ENCODE measurements at places on chromosomes 2 and 18. TPM values are rescaled to one million over a fixed set of nuclear protein-coding genes. Genes with fewer than 3 reads are reported as not detected.

- no peaks in the 10 kb centered on the region for H3K27me3 ChIP-seq
- no peaks in the 10 kb centered on the region for H3K4me1 ChIP-seq
- DNase-seq: no peak
- no peak overlapping the region for H3K4me3 ChIP-seq
- H3K27ac ChIP-seq: no peak overlapping the region
- no peaks in the 10 kb centered on the region for H3K36me3 ChIP-seq
These were observed 30.7 kb downstream of the STON1 start for GRCh38 chr2:48560546-48561209.

DNA sequence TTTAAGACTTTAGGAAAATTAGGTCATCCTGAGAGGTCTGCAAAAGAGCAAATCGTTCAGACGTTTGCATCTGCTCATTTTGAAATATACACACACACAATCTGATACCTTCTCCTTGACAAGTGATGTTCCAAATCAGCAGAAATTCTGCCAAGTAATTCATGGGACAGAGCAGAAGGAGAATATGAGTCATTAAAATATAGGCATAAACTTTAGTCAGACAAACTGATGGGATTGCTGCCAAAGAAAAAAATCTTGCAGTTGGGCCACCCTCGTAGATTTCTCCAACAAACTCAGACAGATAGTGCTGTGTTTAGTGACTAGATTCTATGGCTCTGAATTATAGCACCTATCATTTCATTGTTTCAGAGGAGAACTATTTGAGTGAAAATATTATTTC lies 336.3 kb downstream of the NYAP2 start:
- DNase-seq: peak; percentile 38
- H3K27me3 ChIP-seq: no peaks in the 10 kb centered on the region
- H3K36me3 ChIP-seq: no peaks in the 10 kb centered on the region
- no peak overlapping the region for H3K4me3 ChIP-seq
- no peak overlapping the region for H3K27ac ChIP-seq

- no peaks in the 10 kb centered on the region for H3K36me3 ChIP-seq
- no peak overlapping the region for H3K27ac ChIP-seq
- DNase-seq: peak; percentile 27
- H3K27me3 ChIP-seq: no peaks in the 10 kb centered on the region
- no peak overlapping the region for H3K4me3 ChIP-seq
These were observed 61.5 kb downstream of the EFR3B start for GRCh38 chr2:25103287-25103871.

- no peaks in the 10 kb centered on the region for H3K27me3 ChIP-seq
- H3K4me1 ChIP-seq: no peaks in the 10 kb centered on the region
- H3K36me3 ChIP-seq: no peaks in the 10 kb centered on the region
- DNase-seq: no peak
- H3K27ac ChIP-seq: no peak overlapping the region
- H3K4me3 ChIP-seq: no peak overlapping the region
These were observed 14.8 kb upstream of the BCL2L11 start for GRCh38 chr2:111105926-111106325.

Gene CRYGB
- polyA plus RNA-seq: not detected

Measured in hepatocyte (in vitro differentiated cells).